AG08395 (cell line): ENCODE measurements at places on chromosomes 5 and 9.

- no peak for DNase-seq
These were observed 6.2 kb downstream of the KCNV2 start for GRCh38 chr9:2723376-2724065.

GRCh38 chr5:95424526-95424925, 33.4 kb downstream of the FAM81B start:
- DNase-seq: no peak

DNA sequence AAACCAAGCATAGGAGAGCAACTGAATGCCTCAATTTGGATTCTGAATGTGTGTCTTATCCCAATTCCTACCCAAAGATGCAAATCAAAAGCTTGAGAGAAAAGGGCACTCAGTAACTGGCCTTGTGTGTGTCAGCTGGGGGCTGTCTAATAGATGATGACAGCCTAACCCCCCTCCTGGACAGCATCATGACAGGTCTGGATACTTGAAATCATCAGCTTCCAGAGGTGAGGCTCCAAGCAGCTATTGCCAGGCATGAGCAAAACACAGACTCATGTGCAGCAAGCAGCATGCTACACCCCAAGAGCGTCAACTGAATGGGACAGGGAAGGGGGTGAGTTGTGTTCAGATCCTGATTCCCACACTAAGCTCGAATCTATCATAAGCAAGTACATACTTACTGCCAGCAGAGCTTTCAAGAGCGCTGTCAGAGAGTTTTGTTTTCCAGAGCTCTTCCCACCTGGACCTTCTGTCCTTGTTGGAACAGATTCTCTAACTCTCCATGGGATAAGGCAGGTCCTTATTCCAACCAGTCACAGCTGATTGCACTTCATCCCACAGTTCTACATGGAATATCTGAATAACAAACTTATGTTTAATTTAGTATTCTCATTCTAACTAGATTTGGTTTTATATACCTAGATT, 467.5 kb downstream of the DTWD2 start:
- DNase-seq: no peak

DNA sequence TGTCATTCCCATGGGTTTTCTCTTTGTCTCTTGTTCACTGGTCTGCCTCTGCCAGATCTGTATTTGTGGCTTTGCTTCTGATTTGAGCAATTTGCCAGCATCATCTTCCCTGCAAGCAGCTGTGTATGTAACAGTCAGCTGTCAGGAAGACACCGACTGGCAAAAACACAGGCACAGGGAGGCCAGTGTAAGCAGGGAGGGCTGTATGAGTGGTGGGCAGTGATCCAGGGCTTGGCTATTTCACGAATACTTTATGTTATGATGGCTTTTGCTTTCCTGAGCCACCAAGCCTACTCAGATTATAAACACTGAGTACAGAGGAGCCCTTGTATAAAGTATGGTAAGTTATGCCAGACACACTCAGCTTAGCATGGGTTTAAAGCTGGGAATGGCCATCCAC, 11.6 kb downstream of the BNIP1 start:
- DNase-seq: no peak

- DNase-seq: no peak
These were observed 165.7 kb downstream of the NDUFS4 start for GRCh38 chr5:53726121-53726520.

DNA sequence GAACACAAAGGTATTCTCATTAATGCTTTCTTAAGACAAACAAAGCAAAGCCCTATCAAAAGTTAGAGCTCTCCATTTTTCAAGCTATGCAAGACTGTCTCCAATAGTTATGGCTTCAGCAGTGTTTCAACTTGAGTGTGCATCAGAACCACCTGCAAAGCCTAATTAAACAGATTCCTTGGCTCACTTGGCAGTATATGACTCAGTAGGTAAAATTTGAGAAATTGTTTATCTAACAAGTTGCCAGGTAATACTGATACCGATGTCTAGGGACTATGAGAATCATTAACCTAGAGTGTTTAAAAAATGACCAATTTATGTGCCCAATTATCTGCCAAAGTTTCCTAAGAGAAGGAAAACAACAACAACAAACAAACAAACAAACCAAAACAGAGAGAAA, 60.3 kb upstream of the PARP8 start:
- no peak for DNase-seq

DNA sequence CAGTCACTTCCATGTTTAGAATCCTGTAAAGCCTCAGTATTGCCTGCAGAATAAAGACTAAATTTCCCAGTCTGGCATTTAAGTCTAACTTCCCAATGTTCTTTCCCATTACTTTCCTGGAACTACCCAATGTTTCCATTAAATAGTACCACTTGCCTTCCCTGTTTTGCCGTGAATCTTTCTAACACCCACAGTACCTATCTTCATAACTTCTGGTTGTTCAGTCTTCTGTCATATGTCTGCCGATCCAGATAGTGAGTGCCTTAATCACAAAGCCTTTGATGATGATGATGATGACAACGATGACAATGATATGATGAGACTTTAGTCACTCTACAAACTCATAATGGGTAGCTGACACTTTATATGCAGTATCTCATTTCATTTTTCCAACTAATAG, 6.6 kb upstream of the HEMGN start:
- DNase-seq: no peak

- DNase-seq: no peak
These were observed 6.5 kb downstream of the STKLD1 start for GRCh38 chr9:133382507-133383141.

GRCh38 chr9:98873951-98874371, 66.5 kb downstream of the GALNT12 start:
- DNase-seq: peak; percentile 80

DNA sequence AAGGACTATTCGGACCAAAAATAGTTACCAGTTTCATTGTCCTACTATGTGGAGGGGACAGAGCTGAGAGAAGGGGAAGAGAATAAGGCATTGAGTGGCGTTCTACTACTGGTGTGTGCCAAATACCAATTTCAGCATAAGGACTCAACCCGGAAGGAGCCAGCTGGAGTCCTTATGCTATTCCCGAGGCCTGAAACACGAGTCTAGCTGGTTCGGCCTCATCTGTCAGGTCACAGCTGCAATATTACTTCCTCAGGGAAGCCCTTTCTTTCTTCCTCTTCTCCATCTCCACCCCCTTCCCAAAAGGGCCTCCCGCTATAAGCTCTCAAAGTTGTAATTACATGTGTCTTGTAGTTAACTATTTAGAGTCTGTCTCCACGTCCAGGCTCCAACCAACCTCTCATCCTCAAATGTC, 20.5 kb upstream of the FER start:
- DNase-seq: peak; percentile 38

DNA sequence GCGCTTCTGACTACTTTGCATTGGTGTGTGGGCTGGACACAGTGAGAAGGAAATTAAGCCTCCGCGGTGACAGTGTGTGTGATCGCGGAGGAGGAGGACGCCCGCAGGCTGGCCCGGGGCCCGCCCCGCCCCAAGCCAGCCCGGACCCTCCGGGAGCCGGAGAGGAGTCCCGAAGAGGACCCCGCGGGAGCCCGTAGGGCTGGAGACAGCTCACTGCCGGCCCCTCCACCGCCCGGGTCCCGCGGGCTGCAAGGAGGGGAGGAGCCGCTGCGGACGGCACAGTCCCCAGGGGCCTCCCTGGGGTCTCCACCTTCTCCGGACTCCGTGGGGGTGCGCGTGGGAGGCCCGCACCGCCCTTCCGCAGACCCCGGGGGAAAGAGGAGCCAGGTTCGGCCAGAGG, 146.4 kb upstream of the ERCC6L2 start:
- no peak for DNase-seq

GRCh38 chr9:92510747-92511146, 25.0 kb downstream of the ECM2 start:
- no peak for DNase-seq

DNA sequence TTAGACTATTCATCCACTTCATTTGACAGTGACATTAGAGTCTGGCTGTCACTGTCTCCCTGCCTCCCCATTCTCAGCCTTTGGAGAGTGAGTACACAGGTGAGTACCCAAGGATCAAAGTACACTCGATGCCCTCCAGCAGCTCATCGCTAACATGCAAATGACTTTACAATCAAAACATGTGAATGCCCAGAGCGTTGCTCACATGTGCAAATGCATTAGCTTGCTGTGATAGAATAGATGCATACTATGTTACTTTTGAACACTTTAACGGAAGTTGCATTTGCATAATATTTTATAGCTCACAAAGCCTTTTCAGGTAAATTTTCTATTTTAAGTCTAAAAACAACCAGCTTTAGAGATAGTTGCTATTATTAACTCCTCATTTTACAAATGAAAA, 107.6 kb downstream of the SYK start:
- no peak for DNase-seq

- no peak for DNase-seq
These were observed 2.8 kb upstream of the DUSP1 start for GRCh38 chr5:172773481-172774469.

- DNase-seq: no peak
These were observed 88.3 kb downstream of the ANKRD33B start for GRCh38 chr5:10652151-10652550.

DNA sequence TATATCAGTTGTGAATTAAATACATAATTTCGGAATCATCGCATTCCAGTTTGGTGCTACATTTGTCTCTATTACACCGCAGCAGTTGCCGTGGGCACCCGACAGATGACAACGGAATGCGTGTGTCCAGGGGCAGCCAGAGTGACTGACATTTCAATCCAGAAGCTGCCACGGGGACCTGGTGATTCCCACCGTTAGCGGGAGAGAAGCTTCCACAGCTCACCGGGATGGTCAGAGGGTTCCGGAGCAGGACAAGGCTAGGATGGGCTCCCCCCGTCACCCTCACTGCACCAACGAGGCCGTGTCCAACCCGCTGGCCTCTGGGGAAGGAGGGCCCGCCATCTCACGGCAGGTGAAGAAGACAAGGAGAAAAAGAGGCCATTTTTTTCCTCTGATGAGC, 86.8 kb downstream of the GTF3C4 start:
- DNase-seq: no peak

DNA sequence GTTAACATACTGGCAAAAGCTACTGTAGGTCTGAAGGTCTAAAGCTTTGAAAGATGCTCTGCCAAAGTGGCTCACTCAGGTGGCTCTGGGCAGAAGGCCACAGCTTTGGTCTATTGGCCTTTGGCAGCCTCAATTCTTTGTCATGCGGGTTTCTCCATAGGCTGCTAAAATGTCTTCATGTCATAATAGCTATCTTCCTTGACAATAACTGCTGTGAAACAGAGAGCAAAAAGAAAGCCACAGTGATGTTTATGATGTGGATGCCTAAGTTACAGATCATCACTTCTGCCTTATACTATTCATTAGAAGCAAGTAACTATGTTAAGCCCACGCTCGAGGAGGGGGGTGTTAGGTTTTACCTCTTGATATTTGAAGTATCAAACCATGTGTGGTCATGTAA, 906.1 kb upstream of the CDH9 start:
- DNase-seq: no peak

DNA sequence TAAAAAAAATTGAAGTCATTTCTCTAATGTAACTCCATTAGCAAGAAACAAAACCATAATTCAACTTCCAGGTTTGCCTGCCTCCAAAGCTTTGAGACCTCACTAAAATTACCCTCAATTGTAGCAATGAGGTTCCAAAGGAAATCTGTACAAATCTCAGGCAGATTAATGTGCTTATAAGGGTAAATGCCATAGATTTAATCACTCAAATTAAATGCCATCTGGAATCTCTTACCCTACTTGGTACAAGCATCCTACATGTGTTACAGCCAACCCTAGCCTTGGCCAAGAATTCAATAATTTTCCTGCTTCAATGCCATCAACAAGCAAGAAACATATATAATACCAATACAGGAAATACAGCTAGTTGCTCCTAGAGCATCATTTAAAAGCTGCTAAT, 452.8 kb downstream of the RAB3C start:
- DNase-seq: no peak

DNA sequence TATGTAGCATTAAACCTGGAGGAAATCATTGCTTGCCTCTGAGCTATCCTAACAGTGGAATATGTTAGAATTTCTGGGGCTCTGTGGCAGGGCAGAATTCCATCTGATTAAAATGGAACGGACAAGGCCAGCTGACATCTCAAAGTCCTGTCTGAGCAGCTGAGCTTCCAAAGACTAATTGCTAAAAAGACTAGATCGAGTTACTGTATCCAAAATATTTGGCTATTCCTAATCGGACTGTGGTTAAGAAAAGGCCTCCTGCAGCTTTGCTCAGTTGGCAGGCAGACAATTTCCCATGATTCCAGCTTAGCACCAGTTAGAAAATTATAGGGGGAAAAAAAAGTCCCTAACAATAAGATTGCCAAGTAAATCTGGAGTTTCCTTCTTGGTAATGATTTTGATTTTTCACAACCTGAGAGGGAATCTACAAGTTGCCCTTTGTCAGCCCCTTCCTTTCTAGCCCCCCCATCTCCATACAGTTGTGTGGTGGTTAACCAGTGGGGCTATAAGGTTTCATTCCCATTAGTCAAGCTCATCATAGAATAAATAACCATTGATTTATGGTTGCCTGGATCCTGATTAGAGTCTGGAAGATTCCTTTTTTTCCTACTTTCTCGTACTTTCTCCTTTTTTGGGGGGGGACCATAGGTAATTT, 26.4 kb downstream of the PTGR1 start:
- peak; percentile 70 for DNase-seq

DNA sequence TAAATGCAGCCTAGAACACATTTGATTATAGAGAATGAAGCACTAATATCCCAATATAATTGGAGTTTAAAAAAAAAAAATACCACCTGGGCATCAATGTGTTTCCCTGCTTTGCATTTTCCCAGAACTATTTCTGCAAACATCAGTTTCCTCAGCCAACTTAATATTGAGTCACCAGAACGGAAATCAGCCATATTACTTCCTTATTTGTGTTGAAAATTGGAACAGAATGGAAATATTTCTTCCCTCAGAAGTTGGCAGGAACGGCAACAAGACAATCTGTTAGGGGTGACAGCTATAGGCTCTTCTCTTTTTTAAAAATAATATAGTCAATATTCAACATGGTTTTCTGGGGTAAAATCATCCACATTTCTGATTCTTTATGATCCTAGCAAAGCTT, 4.0 kb downstream of the MFAP3 start:
- peak; percentile 5 for DNase-seq

- no peak for DNase-seq
These were observed 317.5 kb downstream of the TLE1 start for GRCh38 chr9:81371824-81372223.

GRCh38 chr5:76690037-76690679, 25.8 kb upstream of the F2R start:
- no peak for DNase-seq

GRCh38 chr5:10232386-10232785, 17.3 kb downstream of the ATPSCKMT start:
- no peak for DNase-seq

DNA sequence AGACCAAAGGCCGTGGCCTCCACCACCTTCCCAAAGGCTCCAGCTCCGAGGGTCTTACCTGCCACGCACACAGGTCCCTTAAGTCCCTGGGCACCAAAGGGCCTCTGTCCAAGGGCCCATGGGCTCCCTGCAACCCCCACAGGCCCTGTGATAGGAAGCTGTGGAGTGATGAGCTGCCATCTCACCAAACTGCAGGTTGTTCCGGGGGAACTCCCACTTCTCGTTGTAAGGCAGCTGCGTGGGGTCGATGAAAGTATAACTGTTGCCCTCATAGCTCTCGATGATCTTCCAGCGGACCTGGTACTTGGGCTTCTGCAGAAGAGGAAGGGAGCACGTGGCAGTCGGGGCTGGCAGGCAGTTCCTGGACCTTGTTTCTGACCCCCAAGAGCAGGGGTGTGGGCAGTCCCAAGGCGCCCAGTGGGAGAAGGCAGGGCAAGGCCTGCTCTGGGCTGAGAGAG, 24.8 kb downstream of the CSF1R start:
- DNase-seq: no peak

GRCh38 chr5:176533894-176534611, 3.1 kb downstream of the RNF44 start:
- DNase-seq: no peak
